Thoracic aorta (tissue), 2 donors: ENCODE measurements at places on chromosomes 4 and X.
A peak's percentile ranks its signal among the peaks of the same experiment; 100 is the strongest.

DNA sequence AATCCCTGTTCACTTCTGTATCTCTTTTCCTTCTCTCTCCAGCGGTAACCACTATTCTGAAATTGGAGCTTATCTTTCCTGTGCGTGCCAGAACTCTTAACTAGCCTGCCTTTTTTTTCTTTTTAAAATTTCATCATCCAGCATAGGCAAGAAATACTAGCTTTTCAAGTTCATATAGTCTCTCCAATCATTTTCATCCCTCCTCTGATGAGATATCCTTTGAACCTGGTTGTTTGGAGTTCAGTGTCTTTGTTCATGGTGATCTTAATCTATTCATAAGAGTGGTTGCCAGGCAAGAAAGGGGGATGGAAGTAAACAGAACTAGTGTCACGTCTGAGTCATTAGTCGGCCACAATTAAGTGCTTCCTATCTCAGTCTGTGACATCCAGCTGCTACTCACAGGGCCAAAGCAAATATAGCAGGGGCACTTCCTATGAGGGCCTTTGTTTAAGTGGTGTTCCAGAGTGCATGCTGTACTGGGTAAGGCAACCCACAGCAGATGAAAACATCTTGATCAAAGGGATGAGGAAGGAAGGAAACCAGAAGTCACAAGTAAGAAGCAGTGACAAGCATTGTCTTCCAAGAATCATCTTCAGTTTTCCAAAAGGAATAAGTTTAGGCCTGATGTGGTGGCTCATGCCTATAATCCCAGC is 56.4 kb upstream of the XIAP start:
- no peak for DNase-seq

- no peak for DNase-seq
Measured at GRCh38 chr4:90189946-90190345, 62.8 kb downstream of the CCSER1 start.

DNA sequence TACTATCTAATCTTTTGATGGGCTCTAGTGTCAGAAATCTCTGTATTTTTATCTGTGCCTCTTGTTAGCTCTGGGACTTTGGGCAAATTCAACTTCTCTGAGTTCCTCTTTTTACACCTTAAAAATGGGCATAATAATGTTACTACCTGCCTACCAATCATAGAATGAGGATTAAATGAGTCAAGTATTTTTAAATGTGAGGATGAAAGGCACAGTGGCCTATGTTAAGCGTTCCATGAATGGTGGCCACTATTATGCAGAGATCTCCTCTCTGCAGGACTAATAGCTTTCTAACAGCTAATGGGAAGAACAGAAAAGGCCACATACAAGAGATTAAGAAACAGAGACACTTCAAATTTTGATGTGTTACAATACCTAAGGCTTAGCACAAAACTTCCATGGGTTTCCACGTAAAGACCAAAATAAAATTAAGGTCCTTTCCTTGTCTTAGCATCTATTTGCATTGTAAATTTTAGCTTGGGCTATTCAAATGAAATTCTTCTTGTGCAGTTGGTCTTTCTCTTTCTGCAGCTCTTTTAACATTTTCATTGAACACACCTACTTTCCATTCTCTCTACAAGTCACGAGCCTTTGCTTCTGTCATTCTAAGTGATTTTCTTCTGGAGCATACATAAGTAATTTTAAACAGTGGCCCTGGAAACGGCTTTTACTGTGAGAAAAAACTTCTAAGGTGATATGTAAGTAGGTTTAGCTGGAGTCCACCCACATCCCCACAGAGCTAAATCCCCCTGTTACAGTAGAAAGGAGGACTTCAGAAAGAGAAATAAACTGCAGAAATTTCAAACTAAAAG is 117.9 kb upstream of the MED14 start:
- DNase-seq: no peak

- DNase-seq: no peak
Measured at GRCh38 chrX:136047016-136047642, 61.9 kb downstream of the SLC9A6 start.

GRCh38 chr4:102439812-102440211 is 61.3 kb upstream of the NFKB1 start:
- no peak for DNase-seq

GRCh38 chrX:151780621-151781020 is 46.1 kb downstream of the CNGA2 start:
- no peak for DNase-seq

GRCh38 chrX:57929373-57929772 is 19.1 kb upstream of the ZXDA start:
- DNase-seq: no peak

GRCh38 chrX:130179170-130179569 is 7.4 kb downstream of the RAB33A start:
- no peak for DNase-seq

DNA sequence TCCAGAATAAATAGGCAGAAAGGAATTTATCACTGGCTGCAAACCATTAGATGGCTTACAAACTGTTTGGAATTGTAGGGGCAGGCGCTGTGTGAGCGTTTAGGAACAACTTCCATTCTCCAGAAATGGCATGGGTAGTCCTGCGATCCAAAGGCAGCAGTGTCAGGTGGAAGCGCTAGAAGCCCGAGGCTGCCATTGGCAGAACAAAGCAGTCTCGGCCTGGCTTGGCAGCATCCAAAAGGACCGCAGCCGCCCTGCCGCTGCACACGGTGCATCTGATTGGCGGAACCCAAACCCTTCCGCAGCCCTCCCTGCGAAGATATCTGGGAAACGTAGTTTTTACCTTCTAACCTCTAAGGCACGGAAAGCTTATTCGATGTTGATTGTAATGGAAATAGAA is 23.6 kb upstream of the YTHDC1 start:
- peak; percentile 13 for DNase-seq

DNA sequence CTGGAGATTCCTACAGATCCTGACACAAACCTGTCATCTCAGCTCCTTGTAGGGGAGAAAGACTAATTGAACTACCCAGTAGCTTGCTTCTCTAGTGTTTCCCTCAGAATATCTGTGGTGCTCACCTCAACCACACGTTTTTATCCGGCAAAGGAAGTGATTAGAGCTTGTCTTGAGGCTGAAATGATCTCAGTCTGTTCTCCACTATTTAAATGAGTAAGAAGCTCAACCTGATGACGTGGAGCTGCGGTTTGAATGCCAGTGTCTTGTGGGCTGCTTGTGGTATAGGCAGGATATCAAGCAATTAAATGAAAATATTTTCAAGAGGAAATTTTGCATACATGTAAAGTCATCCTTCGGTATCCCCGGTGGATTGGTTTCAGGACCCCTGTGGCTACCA is 270.2 kb downstream of the TLL1 start:
- DNase-seq: no peak

GRCh38 chrX:103056902-103057301 is 7.1 kb downstream of the BEX1 start:
- no peak for DNase-seq

DNA sequence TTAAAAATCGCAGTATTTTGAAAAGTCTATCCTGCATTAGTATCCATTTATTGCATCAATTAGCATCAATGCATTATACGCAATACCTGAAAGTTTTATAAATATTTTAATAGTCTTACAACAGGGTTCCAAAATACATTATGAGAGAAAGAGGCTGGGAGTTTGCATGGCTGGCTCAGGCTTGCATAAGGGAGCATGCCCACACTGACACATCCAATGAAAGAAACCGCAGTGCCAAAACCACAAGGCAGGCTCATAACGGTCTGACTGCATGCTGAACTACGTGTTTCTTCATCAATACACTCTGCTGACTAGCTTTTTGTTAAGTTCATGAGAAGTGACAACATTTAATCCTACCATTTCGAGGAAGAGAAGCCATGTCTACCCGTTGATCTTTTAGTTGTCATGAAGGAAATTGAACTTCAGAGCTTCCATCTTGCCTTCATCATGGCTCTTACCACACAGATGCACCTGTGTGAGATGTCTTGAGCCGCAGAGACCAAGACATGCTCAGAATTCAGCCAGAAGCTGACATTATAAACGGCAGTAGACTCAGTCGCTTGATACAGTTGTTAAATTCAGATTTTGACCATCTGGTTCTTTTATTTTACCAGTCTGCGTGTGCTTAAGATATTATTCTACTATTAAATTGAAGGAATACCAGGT is 168.8 kb upstream of the FRG1 start:
- DNase-seq: no peak

GRCh38 chrX:49102190-49102589 is 21.3 kb downstream of the GPKOW start:
- no peak for DNase-seq

DNA sequence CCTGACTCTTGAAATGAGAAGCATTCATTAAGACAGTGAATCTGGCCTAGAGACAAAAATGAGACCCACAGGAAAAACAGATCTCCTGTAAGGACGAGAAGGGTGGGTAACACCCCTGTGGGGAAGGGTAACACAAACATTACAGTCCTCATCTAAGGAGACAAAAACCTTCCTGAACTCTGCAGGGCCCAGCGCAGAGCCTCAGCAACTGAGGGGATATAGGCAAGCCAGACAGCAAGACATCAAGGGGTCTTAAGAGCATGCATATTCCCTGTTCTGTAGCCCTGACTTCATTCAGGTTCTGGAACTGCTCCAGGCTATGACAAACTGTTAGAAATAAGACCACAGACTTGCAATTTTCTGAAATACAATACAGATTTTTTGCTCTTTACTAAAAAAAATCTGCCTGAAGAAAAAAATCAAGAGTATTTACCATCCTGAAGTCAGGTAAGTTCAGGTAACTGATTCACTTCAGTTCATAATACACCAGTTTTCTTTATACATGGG is 15.5 kb downstream of the COX18 start:
- DNase-seq: no peak

DNA sequence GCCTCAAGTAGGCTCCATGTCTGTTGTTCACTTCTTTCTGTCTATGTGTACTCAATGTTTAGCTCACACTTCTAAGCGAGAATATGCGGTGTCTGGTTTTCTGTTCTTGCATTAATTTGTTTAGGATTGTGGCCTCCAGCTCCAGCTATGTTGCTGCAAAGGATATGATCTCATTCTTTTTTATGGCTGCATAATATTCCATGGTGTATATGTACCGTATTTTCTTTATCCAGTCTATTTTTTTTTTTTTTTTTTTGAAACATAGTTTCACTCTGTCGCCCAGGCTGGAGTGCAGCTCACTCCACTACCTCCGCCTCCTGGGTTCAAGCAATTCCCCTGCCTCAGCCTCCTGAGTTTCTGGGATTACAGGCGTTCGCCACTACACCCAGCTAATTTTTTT is 5.7 kb upstream of the TMEM150C start:
- DNase-seq: no peak

GRCh38 chr4:113943863-113944262 is 35.6 kb downstream of the ARSJ start:
- no peak for DNase-seq

DNA sequence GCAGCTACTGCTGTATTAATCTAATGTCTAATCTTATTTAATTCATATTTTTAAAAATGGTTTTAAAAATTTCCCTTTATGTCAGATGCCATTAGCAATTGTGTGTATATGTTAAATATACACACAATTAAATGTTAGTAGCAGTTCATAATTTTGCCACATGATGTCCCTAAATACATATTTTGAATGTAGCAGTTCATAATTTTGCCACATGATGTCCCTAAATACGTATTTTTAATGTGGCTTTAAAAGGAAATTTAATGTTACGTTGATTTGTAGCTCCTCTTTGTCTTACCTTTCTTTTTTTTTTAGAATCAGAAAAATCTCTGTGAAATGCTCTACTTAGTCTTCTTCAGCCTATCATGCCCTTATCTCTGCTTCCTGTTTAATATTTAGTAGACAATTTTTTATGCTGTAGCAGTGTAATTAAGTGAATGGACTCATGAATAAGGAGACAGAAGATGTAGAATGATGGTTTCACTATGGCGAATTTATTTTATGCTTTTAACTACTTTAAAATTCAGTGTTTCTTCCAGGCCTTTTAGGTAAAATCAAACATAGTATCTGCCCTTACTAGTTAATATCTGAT is 26.1 kb downstream of the RBM46 start:
- no peak for DNase-seq

- DNase-seq: no peak
Measured at GRCh38 chr4:121555315-121556107, 141.3 kb downstream of the ANXA5 start.

DNA sequence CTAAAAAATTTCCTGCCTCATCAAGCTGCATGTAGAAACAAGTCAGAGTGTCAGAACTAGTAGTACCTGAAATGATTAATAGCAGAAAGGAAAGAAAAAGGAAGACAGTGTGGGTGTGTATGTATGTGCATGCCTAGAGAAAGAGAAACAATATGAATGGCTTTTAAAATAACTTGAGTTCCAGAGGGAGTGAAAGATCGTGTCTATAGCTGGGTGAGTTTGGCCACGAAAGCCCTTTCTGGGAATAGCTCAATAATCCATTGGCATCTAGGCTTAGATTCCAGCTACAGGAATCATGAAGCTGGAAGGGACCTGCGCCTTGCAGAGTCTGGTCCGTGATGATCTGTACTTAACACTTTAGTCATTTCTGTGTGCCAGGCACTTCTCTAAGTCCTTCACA is 195.6 kb downstream of the RAPGEF2 start:
- DNase-seq: no peak

DNA sequence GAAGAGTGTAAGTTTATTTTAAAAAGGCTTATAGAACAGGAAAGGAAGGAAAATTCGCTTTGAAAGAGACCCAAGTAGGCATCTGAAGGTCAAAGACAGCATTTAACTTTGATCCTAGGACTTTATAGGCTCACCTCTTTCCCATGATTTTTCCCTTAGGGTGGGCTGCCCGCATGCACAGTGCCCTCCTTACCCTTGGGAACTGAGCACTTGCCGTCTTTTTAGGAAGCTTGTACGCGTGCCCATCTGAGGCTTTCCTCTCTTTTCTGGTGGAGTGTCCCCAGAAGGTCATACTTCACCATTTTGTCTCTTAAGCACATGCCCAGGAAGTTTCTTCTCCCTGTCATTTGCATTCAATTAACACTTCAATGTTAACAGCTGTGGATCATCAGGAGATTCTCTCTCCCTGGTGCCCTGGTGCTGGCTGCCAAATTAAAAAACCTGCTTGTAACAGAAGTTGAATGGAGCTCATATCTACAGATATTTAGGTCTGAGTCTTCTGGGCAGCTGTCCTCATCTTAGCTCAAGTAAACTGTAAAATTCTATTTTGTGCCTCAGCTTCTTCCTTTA is 38.4 kb upstream of the IL9R start:
- no peak for DNase-seq

DNA sequence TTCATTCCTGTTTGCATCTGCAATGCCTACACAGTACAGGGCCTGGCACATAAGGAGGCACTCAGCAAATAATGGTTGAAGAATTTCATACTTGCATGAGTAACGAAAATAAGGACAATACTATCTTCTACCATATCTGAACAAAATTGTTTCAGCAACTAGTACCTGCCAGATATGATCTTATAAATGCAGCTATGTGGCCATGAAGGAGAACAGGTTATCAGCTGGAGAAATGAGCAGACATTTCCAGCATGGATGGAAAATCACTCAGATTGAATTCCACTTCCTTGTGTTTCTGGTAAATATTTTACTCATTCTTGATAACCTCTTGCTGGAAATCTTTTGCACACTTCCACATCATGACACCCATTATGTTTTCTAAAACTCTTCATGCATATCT is 204.0 kb downstream of the ADAMTS3 start:
- no peak for DNase-seq

DNA sequence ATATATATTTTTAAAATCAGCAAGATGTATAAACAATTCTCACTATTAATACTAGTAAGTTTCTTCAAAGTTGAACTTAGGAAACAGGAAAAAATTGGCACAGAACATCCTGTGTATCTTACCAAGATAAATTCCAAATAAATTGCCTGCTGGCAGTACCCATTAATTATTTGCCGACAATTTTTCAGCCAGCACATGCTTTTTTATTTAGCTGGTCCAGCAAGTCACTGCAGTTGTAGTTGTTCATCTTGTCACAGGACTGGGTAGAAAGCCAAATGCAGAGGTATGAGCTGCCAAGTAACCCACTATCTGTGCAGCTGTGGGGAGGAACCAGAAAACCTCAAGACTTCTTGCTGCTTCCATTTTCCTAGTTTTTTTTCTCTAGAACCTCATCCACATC is 113.4 kb downstream of the PACRGL start:
- DNase-seq: no peak
